ENCODE measurements at places on chromosomes 6 and 20.

- DNase-seq: no peak
These were observed 13.3 kb upstream of the MAP7 start for GRCh38 chr6:136563386-136564152.

- DNase-seq: no peak
These were observed 400.4 kb downstream of the BTBD3 start for GRCh38 chr20:12318043-12318442.

DNA sequence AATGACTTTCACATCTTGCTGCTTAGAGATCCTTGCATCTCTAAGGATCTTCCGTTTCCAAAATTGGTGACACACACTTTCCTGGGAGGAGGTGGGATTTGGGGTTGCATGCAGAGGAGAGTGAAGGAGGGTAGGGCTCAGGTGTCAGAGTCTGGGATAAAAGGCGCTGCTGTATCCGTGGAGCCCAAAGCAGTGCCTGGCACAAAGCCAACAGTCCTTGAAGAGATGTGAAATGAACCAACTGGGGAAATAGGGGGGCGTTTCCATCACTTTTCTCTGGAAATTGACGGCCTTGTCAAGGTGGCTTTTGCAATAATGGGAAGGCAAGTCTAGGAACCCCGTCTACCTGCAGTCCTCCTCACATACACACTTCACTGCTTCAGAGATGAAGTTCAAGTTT is 59.5 kb upstream of the NELFCD start:
- DNase-seq: no peak

GRCh38 chr6:32046450-32047083 is 8.4 kb downstream of the CYP21A2 start:
- peak; percentile 57 for DNase-seq

GRCh38 chr6:117927866-117928265 is 20.8 kb downstream of the SLC35F1 start:
- DNase-seq: no peak

DNA sequence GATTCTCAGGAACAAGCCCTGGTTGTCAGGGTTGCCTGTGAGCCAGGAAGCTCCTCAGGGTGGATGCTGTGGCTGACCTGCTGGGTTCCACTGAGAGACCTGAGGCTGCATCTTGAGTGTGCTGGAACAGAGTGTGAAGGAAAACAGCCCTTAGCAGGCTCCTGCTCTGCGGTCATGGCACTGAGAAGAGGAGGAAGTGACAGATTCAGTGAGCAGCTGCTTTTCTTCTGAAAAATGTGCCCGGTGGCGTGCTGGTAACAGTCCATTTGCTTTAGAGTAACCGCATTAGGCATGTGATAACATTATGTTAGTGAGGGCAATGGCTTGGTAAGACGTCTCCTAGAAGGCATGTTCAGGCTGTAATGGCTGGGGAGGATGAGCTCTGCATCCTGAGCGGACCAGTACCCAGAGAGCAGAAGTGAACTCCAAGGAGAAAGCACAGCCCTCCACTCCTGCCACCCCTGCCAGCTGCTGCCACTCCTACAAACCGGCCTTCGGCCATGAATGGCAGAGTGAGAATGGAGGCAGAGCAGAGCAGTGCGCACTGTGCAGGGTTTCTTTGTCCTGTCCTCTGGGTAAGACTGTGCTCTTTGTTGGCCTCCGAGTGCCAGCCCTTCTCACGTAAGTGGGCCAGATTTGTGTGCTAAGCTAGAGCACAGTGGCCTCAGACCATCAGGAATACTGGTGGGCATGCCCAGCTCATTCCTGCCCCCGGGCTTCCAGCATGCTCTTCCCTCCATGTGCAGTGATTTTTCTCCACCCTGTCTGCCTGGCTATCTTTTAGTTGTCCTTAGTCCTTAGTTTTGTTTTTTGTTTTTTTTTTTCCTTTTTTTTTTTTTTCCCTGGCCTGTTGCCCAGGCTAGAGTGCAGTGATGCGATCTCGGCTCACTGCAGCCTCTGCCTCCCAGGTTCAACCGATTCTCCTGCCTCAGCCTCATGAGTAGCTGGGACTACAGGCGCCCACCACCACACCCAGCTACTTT is 98.1 kb upstream of the VSTM2L start:
- DNase-seq: no peak

- no peak for DNase-seq
These were observed 18.0 kb downstream of the KLHL31 start for GRCh38 chr6:53647462-53648094.

DNA sequence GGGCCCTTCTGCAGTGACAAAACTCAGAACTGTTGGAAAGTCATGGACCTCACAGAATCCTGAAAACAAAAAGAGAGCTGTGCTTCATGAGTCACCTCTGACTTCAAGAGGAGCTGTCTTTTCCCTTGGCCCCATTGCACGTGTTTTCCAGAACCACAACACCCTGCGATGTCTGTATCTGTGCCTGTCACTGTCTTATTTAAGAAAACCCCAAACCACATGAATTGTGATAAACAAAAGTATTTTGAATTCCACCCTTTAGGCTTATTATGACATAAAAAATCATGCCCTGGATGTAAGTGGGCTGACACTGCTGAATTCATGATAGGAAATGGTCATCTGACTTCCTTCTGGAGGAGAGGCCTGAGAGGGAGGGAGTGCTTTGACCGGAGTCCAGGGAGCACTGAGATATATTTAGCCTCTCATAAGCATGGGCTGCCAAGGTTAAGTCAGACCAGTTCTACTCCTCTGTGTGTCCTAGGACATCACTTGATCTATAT is 96.4 kb upstream of the DUSP22 start:
- DNase-seq: no peak

- DNase-seq: no peak
These were observed 138.3 kb downstream of the CDC5L start for GRCh38 chr6:44525761-44526351.

DNA sequence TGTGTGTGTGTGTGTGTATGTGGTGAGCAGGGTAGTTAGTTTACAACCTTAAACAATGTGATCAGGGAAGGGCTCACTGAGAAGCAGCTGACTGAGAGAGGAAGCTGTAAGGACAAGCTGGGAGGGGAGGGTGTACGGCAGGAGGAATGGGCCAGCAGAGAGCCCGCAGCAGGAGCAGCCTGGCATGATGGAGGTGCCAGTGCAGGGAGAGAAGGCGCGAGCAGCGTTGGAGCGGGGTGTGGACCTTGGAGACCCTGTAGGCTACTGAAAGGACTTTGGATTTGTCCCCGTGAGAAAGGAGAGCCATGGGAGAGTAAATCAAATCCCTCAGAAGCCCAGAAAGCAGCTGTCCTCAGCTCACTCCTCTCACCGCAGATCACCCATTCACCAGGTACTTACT is 18.5 kb downstream of the FAM209B start:
- DNase-seq: no peak

DNA sequence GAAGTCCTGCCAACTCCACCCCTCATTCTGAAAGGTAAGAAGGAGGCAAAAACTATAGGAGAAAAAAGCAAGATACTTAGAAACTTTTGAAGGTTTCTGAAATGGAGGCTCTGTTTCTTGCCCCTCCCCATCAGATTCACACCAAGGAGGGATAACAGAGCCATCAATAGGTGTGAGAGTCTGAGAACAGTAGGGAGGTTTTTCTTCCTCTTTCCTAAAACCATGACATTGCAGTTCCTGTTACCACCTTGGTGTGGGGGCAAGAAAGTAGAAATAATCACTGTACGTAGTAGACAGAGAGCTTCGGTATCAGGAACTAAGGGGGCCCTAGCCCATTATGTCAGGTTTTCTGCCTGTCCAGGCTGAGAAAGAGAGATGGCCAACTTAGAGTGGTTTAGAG is 333.3 kb upstream of the SYNCRIP start:
- no peak for DNase-seq

DNA sequence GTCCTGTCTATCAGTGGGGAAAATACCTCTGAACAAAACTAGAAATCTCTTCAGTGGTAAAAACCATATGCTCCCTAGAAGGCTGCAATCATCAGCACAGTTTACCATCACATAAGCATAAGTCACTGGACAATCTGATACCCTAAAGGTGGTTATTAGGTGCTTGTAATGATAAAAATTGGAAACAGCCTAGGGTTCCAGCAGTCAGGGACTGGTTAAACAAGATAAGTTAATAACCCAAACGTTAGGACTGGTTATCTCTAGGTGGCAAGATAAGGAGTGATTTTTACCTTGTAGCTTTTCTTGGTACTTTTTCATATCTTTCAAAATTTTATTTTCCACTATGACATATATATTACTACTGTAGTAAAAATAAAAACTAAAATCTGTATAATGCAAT is 11.0 kb downstream of the ECI2 start:
- DNase-seq: no peak

GRCh38 chr6:12379181-12379580 is 89.0 kb downstream of the EDN1 start:
- DNase-seq: no peak

- no peak for DNase-seq
These were observed 111.2 kb upstream of the RIPOR2 start for GRCh38 chr6:25046942-25047341.

DNA sequence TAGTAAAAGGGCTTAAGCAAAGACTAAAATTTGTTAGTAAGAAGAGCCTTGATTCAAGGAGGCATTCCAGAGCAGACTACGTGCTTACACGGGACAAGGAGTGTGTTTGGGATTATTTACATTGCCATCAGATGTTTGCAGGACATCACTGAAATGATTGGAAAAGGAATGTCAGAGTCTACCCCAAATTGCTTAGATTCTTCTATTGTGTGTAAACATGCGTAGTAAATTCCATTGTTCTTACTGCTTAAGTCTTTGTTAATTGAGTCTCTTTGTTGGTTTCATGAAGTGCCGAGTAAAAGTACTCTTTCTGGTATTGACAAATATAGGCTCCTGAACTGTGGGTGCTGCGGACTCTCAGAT is 60.5 kb downstream of the CD83 start:
- DNase-seq: no peak

- no peak for DNase-seq
These were observed 1357.7 kb upstream of the CITED2 start for GRCh38 chr6:140732155-140732554.

- no peak for DNase-seq
These were observed 45.6 kb upstream of the RAB23 start for GRCh38 chr6:57267586-57268293.

DNA sequence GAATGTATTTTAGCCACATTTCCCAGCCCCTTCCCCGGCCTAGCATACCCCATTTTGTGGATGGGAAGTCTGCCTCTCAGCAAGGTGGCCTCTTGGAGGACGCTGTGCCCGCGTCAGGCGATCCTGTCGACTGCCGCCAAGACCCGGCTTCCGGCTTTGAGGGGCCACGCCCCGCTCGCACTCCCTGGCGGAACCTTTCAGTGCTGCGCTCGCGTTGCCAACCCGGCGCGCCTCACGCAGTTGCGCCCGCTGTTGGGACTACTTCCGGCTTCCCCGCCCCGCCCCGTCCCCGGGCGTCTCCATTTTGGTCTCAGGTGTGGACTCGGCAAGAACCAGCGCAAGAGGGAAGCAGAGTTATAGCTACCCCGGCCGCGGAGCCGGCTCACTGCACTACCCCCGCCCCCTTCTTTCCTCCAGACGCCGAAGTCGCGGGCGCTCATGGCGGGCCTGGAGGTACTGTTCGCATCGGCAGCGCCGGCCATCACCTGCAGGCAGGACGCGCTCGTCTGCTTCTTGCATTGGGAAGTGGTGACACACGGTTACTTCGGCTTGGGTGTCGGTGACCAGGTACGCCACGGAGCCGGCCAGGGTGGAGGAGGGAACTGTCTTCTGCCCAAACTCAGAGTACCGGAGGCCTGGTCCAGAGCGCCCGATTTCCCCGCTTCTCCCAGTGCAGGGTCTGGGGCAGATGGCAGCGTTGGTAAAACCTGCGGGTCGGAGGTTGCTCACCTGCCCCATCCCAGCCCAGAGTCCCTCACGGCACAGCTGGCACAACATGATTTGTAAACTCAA is at the start of gene PSMF1:
TSS of gene PSMF1 (plus strand) at position 267 of the 792 bp plus-strand sequence. CDS start at position 439, 172 bp downstream.
- DNase-seq: peak; percentile 96

DNA sequence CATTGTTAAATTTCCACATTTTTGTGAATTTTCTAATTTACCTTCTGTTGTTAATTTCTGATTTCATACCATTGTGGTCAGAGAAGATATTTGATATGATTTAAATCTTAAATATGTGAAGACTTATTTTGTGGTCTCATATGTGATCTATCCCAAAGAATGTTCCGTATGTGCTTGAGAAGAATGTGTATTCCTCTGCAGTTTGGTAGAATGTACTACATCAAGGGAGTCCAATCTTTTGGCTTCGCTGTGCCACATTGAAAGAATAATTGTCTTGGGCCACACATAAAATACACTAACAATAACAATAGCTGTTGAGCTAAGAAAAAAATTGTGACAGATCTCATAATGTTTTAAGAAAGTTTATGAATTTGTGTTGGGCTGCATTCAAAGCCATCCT is 176.2 kb upstream of the PRND start:
- DNase-seq: no peak

DNA sequence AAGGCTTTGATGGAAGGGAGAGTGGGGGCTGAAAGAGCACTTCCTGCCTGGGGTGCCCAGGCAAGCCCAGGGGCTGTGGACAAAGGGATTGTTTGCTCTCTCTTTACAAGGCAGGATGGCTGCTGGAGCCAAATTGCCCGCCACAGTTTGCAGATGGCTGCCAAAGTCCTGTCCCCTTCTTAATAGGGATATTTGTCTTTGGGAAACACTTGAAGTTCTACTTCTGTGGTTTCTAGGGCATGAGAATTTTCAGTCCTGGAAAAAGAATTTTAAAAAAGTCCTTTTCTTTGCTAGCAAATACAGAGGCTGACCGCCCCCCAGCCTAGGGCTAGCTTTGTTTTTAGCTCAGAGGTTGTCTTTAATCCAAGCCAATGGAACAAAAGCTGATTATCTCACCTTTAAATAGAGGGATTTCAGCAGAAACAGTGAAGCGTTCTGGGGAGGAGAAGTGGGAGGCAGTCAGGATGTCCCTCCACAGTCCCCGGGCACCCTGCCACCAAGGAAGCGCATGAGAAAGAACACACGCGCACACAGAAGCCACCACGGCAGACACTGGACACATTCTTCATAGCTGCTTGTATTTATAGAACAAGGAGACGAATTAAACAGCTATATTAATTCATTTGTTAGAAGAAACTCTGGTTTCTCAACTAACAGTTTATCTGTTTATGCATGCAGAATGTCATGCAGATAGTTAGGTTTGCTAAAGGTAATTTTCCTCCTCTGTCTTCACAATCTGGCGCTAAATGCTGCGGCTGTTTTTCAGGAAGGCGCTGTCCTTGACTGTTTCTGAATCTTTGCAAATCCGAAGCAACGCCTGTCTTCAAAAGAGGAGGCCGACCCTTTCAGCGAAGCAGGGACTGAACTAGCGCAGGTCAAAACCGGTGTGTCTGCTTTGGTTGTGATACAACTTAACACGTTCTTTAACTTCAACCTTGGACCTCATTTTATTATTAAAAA is 736.9 kb downstream of the QKI start:
- no peak for DNase-seq
